Mesendoderm (in vitro differentiated cells): ENCODE measurements at places on chromosomes 5 and 9.

GRCh38 chr9:91795598-91796241 is 154.3 kb downstream of the ROR2 start:
- DNase-seq = no peak

DNA sequence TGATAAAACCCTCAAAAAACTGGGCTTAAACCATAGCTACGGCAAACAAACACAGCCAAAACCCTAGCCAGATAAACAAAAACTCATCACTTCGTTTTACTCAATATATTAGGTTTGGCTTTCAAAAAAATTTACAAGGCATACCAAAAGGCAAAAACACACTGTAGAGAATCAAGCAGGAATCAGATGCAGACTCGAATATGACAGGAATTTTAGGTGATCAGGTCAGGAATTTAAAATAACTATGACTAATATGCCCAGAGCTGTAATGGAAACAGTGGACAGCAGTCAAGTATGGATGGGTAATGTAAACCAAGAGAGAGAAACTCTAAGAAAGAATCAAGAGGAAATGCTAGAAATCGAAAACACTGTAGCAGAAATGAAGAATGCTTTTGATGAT is 26.5 kb upstream of the DOCK2 start:
- no peak for DNase-seq

- DNase-seq = peak; percentile 59
Measured at GRCh38 chr9:88460587-88461332, 72.5 kb downstream of the SPIN1 start.

DNA sequence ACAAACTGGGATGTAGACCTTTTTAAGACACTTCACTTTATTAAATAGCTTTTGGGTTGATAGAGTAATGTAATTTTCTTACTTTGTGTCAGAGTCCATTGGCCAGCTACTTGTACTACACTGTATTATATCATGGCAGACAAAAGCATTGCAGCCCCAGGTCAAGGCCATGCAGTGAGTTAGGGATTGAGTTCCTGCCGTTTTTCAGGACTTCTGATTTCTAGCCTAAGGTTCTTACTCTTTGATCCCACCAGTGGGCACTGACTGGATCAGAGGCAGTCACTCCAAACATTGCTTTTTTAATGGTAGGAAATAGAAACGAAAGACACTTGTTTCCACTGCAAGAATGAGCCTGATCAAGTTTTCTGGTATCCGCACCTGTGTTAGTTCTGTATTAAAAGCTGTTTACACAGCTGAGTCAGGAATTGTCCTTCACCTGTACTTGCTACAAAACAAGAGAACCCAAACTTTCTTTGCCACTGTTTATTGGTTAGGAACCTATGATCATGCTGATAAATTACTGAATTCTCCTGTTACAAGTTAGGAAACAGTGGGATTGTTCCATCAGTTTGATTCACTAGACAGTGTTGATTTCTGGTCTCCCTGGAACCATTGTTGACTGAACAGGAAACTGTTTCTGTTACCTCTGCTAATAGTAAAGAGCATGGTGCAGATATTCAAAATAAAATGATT is 22.1 kb downstream of the LRRC70 start:
- DNase-seq = no peak

GRCh38 chr5:153470736-153471135 is 19.7 kb upstream of the GRIA1 start:
- peak; percentile 44 for DNase-seq

DNA sequence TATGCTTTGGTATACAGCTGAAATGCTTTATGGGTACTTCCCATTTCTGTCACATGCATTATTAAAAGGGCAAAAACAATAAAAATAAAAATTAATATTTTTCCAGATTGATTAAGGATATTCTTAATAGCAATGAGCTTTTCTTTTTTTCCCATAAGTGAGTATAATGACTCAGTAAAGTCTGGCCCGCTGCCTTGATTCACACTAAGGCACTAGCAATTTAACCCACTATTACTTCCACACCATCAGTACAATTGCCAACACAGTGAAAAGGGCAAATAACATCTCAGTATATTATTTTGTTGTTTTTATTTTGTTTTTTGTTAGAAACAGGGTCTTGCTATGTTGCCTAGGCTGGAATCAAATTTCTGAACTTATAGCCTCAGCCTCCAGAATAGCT is 150.1 kb downstream of the RNF180 start:
- DNase-seq = no peak

DNA sequence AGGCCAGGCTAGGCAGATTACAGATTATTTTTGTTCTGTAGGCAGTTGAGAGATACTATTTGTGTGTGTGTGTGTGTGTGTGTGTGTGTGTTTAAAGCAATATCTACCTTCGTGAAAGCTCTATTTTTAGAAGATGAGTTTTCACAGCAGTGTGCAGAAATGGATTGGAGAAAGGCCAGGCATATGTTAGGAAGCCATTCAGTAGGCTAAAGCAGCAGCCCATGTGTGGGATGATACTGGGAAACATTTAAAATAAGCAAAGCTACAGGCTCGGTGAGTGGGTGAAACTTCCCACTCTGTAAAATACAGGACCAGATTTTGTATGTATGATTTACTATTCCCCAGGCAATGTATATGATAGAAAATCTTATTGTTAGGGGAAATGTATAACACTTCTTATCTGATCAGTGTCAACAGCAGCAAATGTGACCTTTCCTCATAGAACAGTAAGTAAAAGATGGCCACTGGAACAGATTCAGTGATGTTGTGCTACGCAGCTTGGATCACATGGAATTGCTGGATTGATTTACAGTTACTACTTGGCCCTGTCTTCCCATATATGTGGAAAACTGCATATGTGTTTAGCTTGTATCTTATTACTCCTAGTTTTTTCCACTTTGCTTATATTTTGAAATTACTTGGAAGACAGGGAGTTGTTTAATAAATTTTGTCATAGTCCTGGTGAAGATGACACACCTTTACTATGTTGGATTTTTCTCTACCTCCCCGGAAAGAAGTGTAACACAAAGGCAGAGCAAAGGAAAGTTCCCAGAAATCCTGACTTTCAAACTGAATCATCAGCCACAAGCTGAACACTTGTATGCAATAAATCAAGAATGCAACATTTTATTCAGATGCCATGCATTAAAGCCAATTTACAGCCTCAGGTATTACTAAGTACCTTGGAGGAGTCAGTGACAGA is 1077.7 kb upstream of the SEMA6A start:
- no peak for DNase-seq

- no peak for DNase-seq
Measured at GRCh38 chr9:34171753-34172535, 6.9 kb upstream of the UBAP1 start.

- no peak for DNase-seq
Measured at GRCh38 chr9:86798966-86799365, 148.3 kb downstream of the GAS1 start.

GRCh38 chr5:41559184-41559583 is 48.8 kb upstream of the PLCXD3 start:
- DNase-seq = no peak

DNA sequence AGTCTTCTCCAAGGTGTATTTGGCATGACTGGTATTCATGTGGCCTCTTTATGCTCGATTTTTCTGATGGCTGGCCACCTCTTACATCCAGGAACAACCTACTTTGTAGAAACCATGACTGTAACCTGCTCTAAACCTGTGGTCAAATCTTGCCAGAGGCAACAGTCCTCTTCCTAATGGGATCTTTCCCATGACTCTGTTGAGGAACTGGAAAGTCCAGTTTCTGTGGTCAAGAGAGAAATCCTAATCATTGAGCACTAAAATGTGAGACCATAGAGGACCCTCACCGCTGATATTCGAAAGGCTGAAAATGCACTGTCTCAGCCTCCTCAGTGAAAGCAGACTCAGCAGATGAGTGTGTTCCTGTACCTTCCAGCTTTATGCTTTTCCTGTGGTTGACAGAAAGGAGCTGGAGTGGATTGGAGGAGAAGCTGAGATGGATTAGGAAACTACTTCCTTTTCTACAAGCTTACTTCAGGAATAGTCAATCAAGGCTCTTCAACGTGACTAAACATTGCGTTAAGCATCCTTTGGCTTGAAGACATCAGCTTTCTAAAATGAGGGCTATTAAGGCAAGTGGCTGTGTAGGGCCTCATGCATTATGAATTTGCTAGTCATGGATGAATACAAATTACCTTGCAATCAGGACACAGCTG is 69.7 kb upstream of the DAPK1 start:
- DNase-seq = no peak

DNA sequence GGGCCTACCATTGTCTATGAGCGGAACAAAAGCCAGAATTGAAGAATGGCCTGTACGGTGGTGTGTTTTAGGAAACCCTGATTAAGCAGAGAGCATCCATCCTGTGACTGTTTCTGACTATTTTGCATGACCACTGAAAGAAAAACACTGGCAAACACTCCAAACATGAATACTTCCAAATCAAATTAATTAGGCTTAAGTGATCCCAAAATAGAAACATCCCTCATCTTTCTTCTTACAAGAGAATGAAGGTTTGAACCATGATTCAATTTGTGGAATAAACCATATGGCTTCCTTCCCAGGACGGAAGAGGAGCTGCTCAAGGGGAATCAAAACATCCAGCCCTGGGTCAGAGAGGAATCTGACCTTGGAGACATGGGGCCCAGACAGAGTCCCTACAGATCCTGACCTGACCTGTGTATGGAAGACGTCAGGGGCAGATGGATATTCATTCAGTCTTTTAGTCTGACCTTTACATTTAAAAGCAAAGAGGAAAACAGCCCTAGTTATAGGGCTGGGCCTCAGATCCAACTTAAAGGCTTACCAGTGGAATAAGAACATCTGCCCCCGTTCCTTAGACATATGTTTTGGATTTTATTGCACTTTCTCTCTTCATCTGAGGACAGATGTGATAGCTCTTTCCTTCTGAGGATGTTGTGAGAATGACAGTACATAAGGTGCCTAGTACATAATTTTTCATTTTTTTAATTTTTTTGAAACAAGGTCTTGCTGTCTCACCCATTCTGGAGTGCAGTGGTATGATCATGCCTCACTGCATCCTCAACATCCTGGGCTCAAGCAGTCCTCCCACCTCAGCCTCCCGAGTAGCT is 17.6 kb upstream of the RECK start:
- no peak for DNase-seq

DNA sequence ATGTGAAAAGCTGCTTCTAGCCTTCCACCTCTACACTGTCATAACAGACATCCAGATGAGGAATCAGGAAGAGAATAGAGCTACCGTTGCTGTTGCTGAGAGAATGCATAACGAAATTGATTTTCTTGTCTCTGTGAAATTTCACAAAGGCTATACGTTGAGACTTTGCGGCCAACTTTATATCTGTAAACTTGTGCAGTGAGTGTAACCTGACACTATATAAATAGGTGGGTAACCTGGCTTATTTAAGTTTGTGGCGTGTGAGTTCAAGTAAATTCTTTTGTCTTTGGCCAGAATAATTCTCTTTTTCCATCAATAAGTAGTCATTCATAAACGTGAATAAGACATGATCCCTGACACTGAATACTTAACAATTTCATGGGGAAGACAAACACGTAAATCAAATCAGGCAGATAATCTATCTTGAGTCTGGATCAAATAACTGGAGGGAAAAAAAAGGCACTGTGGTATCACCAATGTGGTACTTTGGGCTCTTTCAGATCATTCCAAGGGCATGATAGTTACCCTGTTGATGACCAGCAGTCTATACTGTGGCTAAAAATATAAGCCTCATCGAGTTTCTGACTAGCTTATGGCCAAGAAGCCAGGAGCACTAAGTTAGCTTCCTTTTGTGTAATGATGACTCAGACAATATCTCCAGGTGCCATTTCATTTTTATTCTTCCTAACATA is 98.2 kb upstream of the RASA1 start:
- no peak for DNase-seq

GRCh38 chr9:128099231-128099931 is 28.1 kb downstream of the PTGES2 start:
- DNase-seq = peak; percentile 34

- DNase-seq = no peak
Measured at GRCh38 chr9:11023201-11023600, 410.4 kb upstream of the PTPRD start.
